ENCODE measurements at places on chromosomes 2 and 18.

DNA sequence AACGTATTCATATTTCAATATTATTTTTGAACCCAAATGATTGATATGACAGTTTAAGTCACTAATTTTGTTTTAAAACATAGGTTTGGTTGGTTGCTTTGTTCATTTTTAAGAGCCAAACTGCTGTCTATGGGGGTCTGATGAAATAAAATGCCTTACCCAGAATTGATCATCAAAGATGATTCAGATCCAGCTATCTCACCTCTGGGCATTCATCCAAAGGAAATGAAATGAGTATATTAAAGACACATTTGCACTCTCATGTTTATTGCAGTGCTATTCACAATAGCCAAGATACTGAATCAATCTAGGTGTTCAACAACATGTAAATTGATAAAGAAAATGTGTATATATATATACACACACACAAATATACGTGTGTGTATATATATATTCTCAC is 326.9 kb upstream of the GULP1 start:
- peak; percentile 53 for DNase-seq

DNA sequence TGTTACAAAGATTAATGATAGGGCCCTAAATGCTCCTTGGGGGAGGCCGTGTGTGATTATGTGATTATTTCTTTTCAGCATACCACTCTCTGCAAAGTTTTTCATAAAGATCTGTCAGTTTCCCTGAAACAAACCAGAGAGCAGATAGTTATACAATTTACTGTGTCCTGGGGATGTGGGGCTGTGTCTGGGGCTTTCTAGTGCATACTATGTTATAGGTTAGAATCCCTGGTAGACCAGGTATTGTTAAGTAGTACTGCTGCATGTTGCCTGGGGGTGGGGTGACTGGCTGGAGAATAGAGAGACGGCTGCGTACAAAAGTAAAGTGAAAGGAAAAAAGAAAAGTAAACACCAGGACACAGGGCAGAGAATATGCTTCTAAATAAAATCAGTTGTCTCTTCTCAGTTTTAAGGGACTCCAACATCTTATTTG is 3.3 kb upstream of the CCBE1 start:
- DNase-seq, result no peak

- no peak for DNase-seq
These were observed 257.1 kb downstream of the HNMT start for GRCh38 chr2:138221358-138221757.

DNA sequence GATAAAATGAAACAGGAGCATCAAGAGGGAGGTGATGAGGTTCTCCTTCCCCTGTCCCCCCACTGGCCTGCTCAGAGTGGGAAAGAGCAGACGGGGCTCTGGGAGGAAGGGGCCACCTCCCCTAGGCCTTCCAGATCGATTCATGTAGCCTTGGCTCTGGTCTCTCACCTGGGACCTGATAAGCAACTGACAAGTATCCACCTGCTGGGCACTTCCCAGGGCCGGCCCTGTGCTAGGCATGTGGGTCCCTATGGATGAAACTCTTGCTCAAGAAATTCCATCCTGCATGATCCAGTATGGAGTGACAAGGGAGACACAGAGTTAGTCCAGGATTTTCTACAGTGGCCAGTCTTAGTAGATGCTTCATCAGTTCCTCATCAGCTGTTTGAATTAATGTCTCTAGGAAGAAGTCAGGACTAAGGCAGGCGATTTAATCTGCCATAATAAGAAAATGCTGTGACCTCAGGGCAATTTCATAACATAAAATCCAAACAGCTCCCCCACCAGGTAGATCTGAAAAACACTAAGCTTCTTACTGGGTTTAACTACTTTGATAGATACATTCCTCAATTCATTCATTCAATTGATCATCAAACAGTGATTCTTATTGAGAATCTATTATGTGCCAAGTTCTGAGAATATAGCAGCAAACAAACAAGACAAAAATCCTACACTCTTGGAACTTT is 44.7 kb upstream of the ZFP36L2 start:
- DNase-seq, result no peak

DNA sequence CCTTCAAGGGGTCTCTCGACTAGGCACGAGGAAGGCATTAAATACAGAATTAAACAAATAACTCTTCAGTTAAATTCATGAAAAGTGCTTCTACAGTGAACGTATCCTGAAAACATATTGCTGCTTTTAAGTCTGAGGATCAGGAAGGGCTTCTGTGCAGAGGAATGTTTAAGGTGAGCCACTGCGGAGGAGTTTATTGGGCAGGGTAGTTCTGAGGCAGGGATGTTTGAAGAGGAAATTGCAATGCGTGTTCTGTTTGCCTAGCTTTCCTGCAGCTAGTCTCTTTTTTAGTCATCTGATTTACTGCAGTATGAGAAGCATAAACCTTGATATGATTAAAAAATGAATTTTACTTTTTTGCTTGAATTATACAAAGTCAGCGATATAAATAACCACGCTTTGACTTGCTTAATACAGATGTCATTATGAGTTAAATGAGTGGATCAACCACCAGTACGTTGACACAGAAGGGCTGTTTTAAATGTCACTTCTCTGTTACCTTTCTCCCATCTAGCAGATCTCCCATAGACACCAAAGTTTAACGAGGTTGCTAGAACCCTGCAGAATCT is 98.7 kb downstream of the CTNNA2 start:
- no peak for DNase-seq

DNA sequence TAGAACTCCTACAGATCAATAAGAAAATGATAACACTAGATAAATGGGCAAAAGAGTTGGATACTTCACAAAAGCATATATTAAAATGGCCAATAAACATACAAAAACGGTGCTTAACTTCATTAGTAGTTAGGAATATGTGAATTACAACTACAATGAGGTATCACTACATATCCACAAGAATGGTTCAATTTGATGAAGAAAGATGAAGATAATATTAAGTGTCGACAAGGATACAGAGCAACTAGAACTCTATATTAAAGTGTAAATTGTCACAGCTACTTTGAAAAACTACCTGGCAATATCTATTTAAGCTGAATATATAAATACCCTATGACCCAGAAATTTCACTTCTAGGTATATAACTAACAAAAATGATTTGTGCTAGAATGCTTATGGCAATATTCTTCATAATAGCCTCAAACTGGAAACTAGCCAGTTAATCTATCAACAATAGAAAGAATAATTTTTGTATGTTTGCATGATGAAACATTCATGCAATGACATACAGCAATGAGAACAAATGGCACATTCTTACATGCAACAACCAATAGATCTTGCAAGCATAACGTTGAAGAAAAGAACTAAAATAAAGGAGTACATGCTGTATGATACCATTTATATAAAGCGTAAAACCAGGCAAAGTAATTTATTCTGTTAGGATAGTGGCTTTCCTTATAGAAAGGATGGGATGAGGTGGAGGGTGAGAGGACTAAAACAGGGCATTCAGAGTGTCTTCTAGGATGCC is 290.2 kb upstream of the SESTD1 start:
- DNase-seq, result no peak

DNA sequence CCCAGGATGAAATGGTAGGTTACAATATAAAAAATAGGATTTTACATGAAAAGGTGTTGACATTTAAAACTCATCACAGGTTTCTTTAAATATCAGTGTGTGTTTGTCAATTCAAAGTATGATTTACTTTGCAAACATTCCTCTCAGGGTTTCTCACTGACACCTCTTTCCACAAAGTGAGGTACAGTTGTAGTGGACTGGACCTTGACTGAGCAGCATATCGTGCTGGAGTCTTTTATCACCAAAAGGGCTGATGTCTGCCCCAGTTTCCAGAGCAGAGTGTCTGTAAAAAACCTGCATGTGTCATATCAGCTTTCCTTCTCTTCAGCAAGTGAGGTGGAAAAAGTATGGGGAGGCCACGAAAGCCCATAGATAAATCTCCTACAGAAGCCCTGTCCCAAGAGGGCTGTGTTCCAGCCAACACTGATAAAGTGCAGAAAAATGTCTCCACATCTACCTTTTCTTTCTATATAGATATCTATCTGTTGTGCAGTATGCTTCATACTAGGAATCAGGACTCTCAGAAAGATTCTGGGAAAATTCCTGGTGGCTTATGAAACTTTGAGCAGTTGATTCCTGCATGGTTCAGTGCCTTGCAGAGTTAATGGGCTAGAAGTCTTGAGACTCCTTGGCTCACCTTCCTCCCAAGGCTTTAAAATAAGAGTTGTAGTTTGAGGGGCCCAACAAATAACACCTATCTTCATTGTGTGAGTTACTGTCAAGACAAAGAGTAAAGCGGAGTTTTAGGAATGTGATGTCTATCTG is 6.9 kb downstream of the ACYP2 start:
- DNase-seq, result no peak
